ENCODE measurements at places on chromosomes 5 and 9.

DNA sequence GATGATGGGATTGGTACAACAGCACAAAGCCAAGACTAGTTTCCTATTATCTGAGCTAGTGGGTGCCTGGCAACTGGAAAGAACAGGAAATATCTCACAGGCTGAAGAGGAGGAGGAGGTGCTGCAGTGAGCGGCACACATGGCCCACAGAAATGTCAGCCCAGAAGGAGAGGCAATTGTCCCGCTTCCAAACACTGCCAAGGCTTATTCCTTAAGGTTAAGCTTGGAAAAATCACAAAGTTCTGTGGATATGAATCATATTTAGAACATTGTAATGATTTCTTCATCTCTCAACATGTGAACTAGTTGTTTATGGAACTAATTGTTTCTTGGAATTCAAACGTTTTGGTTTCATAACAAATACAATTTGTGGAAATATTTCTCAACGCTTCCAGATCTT is 1019.5 kb upstream of the SEMA6A start:
- DNase-seq: no peak

DNA sequence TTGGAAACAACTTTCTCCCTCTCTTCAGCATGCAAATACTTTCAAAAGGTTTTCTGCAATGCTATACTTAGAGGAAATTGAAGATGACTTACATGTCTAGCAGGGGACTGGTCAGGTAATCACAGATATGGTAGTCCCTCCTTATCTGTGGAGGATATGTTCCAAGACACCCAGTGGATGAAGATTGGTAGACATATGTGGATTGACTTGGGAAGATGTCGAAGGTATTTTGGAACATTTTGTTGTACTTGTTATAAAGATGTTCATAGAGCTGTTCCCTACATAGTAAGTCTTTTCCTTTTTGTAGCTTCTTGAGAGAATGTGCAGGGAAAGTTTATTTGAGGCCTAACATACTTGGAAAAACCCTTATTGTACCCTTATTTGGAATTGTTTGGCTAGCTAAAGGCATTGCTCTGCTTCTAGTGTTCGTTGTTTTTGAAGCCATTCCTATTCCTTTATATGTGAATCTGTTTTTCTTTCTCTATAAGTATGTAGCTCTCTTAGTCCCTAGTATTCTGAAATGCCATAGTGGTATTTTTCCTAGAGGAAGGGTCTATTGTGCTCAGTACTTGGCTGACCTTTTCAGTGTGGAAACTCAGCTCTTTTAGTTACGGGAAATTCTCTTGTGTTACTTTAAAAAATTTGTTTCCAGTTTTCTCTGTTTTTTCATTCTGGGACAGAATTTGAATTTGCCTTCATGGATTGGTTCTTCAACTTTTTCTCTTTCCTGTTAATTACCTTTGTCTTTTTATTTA is 25.7 kb downstream of the GPR151 start:
- no peak for DNase-seq

- DNase-seq: no peak
These were observed 228.0 kb downstream of the MARCHF11 start for GRCh38 chr5:15951550-15951949.

DNA sequence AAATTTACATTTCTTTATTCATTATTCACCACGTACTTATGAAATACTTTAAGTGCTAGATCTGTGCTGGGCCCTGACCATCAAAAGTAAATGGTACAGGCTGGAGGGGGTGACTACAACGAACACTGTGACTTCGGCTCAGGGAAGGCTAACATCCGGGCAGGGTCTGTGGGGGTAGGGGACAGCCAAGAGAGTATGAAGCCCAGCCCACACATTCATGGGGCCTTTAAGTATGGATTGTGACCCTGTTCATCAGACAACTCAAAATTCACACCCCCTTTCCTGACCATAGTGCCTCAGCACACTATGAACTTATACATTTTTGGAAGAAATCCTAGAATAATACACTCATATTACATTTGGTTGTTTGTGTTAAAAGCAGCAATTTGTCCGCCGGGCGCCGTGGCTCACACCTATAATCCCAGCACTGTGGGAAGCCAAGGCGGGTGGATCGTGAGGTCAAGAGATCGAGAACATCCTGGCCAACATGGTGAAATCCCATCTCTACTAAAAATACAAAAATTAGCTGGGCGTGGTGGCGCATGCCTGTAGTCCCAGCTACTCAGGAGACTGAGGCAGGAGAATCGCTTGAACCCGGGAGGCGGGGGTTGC is 33.3 kb downstream of the MORN5 start:
- DNase-seq: no peak

DNA sequence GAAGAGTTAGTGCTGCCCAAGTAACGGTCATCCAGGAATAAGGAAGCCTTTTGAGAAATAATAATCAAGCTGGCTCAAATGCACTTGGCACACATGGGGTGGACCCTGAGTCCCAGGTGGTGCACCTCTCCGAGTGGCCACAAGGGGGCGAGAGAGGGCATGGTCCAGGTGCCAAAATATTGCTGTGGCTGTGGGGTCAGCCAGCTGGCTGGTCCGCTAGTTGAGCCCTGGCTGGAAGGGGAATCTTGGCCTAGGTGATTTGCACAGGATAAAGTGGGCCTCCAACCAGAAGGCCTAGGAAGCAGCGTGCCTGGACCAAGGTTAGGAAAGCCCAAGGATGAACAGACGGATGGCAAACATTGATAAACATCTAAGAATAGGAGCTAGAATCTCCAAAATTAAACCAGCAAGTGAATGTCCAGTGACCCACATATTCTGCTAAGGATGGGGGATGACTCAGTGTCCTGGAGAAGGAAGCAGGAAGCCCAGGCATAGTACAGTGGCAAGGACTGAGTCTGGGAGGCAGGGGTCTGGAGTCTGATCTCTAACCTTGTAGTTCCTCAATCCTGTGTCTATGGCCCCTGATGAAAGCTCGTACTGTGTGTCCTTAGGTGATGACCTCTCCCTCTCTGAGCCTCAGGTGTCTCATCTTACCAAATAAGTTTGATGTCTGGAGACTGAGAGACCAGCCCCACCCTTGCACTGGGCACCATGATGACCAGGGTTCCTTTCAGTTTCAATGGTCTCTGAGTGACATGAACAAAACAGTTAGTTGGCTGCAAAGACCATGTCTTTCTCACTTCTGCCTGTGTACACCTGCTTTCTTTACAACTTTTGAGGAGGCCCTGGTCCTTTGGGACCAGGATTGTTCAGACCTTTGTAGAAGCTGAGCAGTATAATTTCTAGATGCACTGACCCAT is 19.2 kb upstream of the SHB start:
- DNase-seq: peak; percentile 80

GRCh38 chr5:138241688-138242571 is 28.8 kb upstream of the CDC23 start:
- no peak for DNase-seq
